ENCODE measurements at places on chromosomes 11 and 22.

GRCh38 chr11:112421879-112422278 is 161.2 kb upstream of the PLET1 start:
- DNase-seq: no peak

DNA sequence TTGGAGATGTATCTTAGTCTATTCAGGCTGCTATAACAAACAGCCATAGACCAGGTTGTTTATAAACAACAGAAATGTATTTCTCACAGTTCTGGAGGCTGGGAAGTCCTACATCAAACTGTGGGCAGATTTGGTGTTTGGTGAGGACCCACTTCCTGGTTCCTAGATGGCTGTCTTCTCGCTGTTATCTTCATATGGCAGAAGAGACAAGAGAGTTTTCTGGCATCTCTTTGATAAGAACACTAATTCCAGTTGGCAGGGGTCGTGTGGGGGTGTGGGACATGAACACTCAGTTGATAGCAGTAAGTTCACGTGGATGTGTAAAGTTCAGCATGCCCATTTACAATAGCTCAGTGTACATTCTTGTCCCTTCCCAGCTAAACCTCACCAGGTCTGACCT is 41.3 kb upstream of the HMGXB4 start:
- DNase-seq: no peak

DNA sequence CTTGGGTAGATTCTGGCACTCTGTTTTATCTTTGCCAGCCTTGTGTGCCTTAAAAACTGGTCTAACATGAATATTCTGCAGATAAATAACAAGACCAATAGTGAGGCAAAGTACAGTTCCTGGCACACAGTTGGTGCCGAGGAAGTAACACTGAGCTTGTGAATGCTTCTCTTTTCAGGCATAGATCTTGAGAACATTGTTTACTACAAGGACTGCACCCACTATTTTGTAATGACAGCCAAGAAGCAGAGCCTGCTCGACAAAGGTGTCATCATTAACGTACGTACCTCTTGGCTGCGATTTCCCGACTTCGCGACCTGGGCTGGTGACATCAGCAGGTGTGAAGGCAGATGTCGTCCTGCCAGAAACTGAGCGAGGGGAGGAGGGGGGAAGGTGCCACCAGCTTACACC is 105.7 kb downstream of the MICAL2 start:
- DNase-seq: no peak

DNA sequence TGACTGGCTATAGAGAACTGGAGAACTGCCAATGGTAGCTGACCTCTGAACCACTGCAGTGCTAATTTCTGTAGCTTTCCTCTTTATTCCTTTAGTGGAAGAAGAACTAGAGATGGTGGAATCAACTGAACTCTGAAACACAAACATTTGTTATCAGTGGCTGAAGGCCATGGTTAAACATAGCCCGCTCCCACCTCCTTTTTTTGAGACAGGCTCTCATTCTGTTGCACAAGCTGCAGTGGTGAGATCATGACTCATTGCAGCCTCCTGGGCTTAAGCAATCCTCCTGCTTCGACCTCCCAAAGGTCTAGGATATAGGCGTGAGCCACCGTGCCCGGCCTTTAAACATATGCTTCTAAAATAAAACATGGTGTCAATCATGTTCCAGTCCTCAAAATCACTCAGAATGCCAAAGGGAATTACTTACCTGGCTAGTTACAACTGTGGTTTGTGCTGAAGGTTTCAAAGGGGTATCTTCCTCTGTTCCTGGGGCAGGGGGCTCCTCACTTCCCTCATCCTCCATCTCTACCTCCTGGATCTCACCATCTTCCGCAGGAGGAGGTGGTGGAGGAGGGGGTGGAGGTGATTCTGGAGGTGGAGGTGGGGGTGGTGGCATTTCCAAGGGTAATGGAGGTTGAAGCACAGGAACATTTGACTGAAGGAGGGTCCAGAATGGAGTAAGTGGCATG is 9.0 kb upstream of the AGBL2 start:
- no peak for DNase-seq

DNA sequence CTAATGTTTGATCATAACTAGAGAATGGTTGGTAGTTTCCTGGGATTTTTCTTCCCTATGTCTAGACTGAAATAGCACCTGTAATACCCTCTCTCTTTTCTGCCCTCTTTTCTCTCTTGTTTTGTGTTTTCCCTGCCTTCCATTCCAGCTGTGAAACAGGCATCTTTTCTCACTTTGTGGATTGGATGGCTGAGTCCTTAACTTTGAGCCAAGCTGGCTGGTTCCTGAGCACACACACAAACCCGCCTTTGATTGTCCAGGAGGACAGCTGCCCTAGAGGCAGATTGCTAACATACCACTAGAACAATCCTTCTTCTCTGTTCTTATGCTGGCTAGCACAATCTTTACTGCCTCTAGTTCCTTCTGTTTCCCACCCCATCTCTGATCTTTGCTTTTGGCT is 17.7 kb downstream of the CTNND1 start:
- no peak for DNase-seq

DNA sequence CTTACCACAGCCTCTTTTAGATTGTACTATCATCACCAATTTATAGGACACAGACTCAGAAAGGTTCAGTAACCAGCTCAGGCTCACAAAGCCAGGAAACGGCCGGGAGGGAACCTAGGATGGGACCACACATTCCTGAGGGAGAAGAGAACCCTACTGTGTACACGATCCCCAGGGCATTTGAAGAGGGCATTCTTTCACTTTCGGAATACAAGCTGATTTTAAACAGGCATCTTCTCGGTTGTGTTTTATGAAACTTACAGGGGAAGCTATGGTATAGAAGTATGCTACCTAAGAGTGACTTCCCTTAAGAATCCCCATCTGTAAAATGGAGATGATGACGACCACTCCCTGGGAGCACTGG is 19.0 kb downstream of the SMCO4 start:
- DNase-seq: no peak

GRCh38 chr11:128349650-128350299 is 237.6 kb downstream of the ETS1 start:
- DNase-seq: no peak

DNA sequence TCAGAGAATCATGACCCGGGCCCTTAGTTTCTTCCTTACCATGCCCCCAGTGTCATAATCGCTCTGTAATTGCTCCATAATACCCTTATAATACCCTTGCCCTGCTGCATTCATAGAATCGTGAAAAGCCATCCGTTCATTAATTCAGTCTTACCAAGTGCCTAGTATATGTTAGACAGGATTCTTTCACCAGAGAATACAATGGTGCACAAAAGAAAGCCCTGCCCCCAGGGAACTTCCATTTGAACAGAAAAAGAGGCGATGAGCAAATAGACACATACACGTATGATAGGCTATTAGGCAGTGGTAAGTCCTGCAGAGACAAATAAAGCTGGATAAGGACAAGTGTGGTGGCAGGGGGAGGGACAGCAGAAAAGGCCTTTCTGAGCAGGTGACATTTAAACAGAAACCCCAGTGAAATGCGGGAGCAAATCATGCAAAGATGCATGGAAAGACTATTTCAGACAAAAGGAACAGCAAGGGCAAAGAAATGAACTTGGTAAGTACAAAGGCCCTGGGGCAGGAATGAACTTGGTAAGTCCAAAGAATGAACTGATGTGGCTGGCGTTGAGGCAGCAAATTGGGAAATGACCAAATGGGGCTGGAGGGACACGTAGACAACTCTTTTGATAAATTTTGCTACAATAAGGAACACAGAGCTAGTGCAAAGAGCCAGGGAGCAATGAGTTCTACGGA is 74.6 kb upstream of the CREB3L1 start:
- DNase-seq: no peak

DNA sequence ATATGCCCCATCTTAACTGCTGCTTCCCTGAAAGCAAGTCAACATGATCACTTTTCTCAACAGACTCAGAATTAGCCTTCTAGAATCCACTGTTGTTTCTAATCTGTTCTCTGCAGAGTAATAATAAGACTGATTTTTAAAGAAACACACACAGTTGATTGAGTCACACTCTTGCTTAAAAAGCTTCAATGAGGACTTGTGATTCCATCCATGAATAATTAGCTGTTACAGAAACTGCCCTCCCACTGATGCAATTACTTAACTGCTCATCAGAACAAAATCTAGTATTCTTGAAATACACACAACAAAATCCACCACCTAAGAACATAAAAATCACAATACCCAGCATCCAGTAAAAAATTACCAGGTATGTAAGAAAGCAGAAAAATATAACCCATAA is 100.5 kb upstream of the TIMP3 start:
- DNase-seq: no peak

DNA sequence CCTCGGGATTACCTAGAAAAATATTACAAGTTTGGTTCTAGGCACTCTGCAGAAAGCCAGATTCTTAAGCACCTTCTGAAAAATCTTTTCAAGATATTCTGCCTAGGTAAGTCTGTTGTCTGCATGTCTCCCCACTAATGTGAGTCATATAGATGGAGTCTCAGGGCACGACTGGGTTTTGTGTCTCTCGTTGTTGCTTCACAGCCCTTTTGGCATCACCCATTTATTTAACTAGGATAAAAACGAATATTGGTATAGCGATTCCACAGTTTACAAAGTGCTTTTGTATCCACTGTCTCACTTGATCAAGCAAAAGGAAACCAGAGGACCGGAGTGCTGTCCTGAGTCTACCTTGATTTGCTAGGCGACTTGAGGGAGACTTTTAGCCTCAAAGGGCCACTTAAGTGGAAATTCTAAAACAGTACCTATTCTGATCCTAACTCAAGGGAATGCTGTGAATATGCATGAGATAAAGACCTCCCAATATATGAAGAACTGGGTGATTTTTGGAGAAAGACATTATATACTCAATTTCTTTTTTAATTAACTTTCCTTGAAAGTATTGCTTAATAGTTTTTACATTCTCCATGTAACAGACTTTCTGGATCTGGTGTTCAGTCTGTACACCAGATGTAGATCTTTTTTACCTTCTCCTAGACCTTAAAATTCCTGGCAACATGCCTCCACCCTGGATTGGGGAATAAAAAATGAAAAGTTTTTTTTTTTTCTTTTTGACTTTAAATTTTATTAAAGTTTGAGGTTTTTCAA is 590 bp downstream of the NNMT start:
- no peak for DNase-seq

GRCh38 chr11:33734441-33735270 is 1.6 kb downstream of the CD59 start:
- no peak for DNase-seq

DNA sequence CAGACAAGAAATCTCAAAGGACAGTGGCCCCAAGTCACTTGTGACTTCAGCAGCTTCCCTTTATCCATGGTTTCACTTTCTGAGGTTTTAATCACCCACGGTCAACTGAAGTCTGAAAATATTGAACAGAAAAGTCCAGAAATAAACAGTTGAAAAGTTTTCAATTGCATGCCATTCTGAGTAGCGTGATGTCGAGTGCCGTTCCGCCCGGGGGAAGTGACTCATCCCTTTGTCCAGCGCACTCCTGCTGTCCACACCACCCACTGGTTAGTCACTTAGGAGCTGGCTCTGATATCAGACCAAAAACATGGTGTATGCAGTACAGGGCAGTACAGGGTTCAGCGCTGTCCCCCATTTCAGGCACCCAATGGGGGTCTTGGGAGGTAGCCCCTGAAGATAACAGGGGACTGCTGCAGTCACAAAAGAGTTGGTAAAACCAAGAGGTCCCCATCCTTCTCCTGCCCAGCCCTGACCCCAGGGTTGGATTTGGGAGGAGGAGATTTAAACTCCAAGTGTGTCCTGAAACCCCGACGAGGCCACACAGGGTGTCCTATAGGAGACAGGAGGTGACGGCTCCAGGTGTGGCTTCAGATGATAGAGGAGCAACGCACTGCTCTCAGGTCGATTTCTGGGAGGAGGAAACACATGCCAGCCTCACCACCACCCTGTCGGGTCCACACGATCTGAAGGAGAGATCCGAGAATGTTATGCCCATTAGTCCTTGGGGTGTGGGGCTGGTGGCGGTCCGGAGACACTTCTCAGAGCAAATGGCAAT is 390.1 kb downstream of the CTTN start:
- DNase-seq: no peak

GRCh38 chr11:3161309-3161708 is 3.8 kb downstream of the OSBPL5 start:
- DNase-seq: no peak

GRCh38 chr11:84471501-84471900 is 1155.6 kb downstream of the DLG2 start:
- no peak for DNase-seq

DNA sequence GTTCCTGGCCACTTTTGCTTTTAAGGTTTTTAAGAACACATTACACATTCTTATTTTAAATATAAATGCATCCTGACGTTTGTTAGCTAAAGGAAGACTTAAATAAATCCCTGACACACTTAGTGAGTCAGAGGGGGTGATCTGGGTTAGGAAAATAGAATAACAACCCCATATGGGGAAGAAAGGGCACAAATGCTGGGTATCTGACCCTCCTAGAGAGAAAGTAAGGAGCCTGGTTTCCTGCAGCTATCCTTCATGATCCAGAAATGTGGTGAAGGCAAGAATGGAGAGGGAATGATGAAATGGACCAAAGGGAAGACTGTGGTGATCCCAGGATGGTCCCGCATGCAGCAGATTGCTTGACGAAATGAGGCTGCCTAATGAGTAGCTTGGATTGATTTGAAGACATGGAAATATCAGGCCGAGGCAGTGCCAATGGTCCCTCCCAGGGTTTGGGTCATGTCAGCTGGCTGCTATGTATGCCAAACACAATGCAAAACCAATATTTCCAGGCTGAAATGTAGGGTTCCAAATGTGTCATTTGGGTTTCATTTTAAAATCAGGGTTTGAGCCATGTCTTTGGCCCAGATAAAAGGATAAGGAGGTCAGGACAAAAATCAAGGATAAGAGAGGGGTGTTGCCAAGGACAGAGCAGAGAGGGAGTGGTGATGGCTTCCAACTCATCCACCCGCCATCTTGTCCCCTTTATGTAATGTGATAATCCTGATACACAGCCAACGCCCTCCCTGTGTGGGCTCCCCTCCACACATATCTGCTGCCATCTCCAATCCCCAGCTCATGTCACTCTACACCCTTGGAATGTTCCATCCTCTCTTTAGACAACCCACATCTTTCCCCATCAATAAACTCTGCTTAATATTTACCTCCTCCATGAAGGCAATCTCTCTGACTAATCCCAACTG is 135.1 kb upstream of the PITPNB start:
- DNase-seq: no peak

DNA sequence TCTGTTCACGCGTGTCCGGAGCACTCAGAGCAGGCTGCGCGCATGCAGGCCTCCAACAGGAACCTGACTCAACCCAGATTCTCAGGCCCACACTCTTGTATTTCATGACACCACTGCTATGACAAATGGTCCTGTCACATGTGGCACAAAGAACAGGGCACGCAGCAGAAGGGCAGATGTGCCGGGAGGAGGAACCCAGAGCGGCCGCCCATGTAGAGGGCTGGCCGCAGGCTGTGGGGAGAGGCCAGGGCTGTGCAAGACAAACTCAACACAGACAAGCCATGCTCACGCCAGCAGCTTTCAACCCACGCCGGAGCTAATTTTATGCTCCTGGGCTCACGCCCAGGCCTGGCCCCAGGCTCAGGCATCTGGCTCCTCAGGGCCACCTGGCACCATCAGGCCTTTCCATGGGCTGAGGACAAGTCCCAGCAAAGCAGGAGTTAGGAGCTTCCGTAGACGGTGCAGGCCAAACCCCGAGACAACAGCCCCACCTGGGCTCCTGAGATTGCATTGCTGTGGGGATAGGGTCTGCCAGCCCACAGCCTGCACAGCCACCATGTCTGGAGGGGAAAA is 40.0 kb downstream of the DUSP8 start:
- DNase-seq: no peak
